ENCODE measurements at places on chromosomes 12 and 14. TPM values are rescaled to one million over a fixed set of nuclear protein-coding genes. Genes with fewer than 3 reads are reported as not detected.
A peak's percentile ranks its signal among the peaks of the same experiment; 100 is the strongest.

DNA sequence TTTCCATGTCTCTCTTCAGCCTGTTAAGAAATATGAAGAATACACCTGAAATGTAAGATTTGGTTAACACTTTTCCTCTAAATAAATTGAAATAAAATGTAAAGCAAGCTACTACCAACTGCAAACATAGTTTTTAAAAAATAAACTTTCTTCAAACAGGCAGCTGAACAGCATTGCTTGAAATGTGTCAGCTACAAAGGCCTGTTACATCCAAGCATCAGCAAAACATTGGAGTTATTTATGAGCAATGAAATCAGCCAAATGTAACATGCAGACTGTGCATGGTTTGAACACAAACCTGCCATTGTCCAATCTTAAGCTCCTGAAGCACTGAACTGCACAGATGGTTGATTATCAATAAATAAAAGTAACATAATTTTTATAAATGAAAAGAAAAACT, 291.3 kb downstream of the ACSS3 start:
- H3K4me1 ChIP-seq: no peaks in the 10 kb centered on the region
- H3K36me3 ChIP-seq: no peaks in the 10 kb centered on the region
- DNase-seq: no peak

DNA sequence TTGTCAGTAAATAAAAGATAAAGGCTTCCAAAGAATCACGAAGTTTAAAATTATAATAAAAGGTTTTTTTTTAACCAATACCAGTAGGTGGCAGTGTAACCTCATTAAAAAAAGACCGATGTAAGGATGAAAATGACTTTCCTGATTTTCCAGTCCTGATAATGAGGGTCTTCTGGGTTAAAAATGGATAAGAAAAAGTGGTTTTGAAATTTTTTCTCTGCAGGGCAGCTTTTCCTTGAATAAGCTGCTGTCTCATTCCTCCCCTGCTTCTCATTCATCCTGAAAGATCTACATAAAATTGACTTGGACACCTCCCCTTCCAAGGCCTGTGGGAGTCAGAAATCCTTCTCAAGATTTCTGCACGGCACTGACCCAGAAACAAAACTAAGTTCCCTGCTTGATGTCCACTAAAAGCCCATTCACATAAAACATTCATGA, 58.9 kb upstream of the FBXO33 start:
- DNase-seq: no peak
- H3K4me3 ChIP-seq: no peak overlapping the region
- no peaks in the 10 kb centered on the region for H3K4me1 ChIP-seq
- no peak overlapping the region for H3K27ac ChIP-seq
- no peaks in the 10 kb centered on the region for H3K27me3 ChIP-seq
- no peaks in the 10 kb centered on the region for H3K36me3 ChIP-seq

DNA sequence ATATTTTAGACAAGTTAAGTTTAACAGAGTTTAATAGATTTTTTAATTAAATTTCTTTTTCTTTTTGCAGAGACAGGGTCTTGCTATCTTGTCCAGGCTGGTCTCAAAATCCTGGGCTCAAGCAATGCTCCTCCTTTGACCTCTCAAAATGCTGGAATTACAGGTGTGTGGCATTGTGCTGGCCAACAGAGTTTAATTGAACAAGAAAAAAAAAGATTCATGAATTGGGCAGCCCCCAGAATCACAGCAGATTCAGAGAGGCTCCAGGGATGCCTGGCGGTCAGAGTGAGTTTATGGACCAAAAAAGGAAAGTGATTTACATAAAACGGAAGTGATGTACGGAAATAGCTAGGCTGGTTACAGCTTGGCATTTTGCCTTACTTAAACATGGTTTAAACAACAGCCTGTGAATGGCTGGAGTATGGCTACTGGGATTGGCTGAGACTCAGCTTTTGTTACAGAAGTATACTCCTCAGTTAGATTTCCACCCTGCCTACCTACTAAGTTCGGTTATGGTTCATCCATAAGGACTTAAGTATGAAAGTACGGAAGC, 14.5 kb upstream of the TESPA1 start:
- H3K36me3 ChIP-seq: no peaks in the 10 kb centered on the region
- no peaks in the 10 kb centered on the region for H3K4me1 ChIP-seq
- no peaks in the 10 kb centered on the region for H3K27me3 ChIP-seq
- no peak for DNase-seq
- no peak overlapping the region for H3K27ac ChIP-seq
- no peak overlapping the region for H3K4me3 ChIP-seq

GRCh38 chr12:39685854-39686657, 66.5 kb upstream of the ABCD2 start:
- H3K27ac ChIP-seq: no peak overlapping the region
- no peaks in the 10 kb centered on the region for H3K27me3 ChIP-seq
- DNase-seq: no peak
- H3K36me3 ChIP-seq: no peaks in the 10 kb centered on the region

GRCh38 chr12:123344086-123344485, 20.6 kb downstream of the SBNO1 start:
- H3K36me3 ChIP-seq: peaks cover 5% of the 10 kb centered on the region
- H3K27ac ChIP-seq: no peak overlapping the region
- no peak for DNase-seq
- peaks cover 3% of the 10 kb centered on the region for H3K4me1 ChIP-seq
- no peaks in the 10 kb centered on the region for H3K27me3 ChIP-seq

DNA sequence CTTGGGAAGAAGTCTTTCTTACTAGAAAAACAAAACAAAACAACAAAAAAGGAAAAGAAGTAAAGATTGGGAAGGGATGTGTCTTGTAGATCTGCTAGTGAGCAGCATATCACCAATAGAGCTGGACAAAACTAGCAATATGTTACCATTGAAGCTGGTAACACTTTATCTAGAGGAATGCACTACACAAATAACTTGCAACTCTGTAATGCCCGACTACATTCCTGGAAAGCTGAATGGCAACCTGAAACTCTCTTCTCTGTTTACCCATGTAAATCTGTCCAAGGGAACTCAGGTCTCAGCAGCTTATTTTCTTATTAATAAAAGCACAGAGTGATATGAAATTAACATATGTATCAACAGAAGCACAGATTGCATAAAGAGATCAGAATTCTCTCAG, 624.4 kb downstream of the KCNH5 start:
- no peak overlapping the region for H3K27ac ChIP-seq
- peaks cover 2% of the 10 kb centered on the region for H3K27me3 ChIP-seq
- DNase-seq: no peak
- no peak overlapping the region for H3K4me3 ChIP-seq

DNA sequence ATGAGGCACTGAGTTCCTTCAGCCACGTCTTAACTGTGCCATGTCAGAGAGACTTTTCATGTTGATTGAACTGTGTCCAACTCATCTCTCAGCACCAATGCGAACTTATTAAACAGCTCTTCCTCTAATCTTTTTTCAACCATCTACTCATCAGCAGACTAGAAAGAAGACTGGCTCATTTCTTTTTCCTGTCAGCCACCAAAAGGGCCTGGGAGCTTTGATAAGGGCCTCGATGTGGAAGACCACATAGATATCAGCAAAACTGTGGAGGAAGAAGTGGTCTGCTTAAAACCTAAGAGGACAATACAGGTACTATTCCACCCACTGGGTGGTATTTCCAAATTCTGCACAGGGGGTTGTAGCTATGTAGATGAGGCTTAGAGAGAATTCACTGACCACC, 3.6 kb upstream of the PLXNC1 start:
- DNase-seq: no peak
- peaks cover 6% of the 10 kb centered on the region for H3K27me3 ChIP-seq
- H3K4me3 ChIP-seq: no peak overlapping the region
- no peaks in the 10 kb centered on the region for H3K36me3 ChIP-seq
- no peak overlapping the region for H3K27ac ChIP-seq

NAV3 gene
- 4.2 TPM for total RNA-seq

IFNG-AS1 gene
- total RNA-seq: not detected

NPFF gene
- not detected for total RNA-seq

DNA sequence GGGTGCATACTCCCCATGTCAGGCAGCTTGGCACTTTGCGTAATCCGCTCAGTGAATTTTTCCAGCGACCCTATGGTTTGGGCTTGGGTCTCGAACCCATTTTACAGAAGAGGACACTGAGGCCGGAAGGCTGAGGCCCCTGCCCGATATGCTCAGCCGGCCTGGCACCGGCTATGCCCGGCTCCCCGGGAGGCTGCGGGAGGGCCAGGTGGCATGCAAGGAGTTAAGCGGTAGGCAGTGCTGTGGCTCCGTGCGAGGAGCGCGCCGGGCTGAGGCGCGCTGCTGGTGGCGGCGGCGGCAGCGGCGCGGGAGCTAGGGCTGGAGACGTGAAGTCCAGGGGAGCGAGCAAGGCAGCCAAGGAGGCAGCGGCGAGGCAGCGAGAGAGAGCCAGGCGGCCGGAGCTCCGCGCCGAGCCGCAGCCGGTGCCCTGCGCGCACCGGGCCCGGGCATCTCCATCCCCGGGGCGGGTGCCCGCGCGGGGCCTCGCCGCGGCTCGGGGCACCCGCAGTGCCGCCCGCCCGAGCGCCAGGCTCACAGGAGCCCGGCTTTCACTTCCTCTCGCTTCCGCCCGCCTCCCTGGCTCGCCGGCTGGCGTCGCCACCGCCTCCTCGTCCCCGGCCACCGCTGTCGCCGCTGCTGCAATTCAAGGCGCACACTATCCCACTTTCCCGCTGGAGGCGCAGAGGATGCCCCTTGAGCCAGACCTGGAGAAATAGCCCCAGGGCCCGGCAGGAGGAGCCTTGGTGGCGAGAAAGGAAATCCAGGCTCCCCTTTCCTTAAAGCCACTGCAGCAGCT, at the start of gene WSCD2:
WSCD2 (plus strand) TSS at position 272 of the 796 bp plus-strand sequence. CDS start 66,545 bp downstream, outside the sequence.
- H3K27me3 ChIP-seq: no peaks in the 10 kb centered on the region
- H3K27ac ChIP-seq: no peak within 1 kb of the TSS
- H3K4me3 ChIP-seq: peak within 1 kb of the TSS; percentile 46
- peak; percentile 54 for DNase-seq
- no peaks in the 10 kb centered on the region for H3K4me1 ChIP-seq

- no peak overlapping the region for H3K4me3 ChIP-seq
- DNase-seq: no peak
- peaks cover 10% of the 10 kb centered on the region for H3K4me1 ChIP-seq
Observed at GRCh38 chr12:1603269-1603993, 9.1 kb upstream of the FBXL14 start.

DNA sequence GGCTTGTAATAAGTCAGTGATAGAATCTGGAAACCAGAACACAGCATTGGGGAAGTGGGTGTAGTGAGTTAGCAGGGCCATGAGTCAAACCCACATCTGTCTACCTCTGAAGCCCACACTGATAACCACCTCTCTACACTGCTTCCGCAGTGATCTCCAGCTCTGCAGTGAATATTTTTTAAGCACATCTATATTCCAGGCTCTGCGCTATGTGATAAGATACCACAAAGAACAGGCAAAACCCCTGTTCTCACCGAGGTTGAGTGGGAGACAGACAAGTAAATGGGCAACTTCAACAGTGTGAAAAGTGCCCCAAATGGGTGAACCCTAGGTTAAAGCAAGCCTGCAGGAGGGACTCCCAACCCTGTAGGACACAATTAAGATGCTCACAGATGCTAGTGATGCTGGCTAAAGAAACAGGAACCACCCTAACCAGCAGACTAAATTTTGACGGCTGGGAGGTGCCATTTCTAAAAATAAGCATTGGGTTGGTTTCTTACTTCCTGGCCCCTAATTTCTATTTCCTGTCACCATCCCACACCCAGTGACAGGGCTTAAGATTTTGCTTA, 375.0 kb downstream of the DPF3 start:
- H3K4me1 ChIP-seq: peaks cover 2% of the 10 kb centered on the region
- no peak overlapping the region for H3K4me3 ChIP-seq
- H3K27ac ChIP-seq: no peak overlapping the region
- no peaks in the 10 kb centered on the region for H3K27me3 ChIP-seq
- H3K36me3 ChIP-seq: no peaks in the 10 kb centered on the region
- no peak for DNase-seq

GRCh38 chr14:101184572-101184971, 281.1 kb upstream of the RTL1 start:
- no peaks in the 10 kb centered on the region for H3K36me3 ChIP-seq
- no peaks in the 10 kb centered on the region for H3K4me1 ChIP-seq
- DNase-seq: no peak
- H3K27ac ChIP-seq: no peak overlapping the region
- H3K4me3 ChIP-seq: no peak overlapping the region

SDR9C7 gene
- total RNA-seq: 0.97 TPM

DNA sequence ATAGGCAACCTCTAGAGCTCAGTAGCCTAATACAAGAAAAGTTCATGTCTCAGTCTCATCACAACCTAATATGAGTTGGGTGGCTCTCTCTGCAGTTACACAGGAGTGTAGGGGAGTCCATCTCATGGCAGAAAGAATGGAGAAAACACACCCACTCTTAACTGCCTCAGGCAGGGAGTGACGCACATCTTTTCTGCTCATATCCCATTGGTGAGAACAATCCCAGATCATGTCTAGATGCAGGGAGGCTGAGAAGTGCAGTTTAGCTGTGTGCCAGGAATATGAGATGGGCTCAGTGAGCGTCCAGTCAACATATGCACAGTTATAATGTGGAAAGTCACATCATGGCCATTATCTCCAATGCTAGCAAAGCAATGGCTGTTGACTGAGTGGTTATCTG, 59.3 kb upstream of the KCNA5 start:
- no peaks in the 10 kb centered on the region for H3K4me1 ChIP-seq
- no peaks in the 10 kb centered on the region for H3K36me3 ChIP-seq
- DNase-seq: no peak
- H3K27ac ChIP-seq: no peak overlapping the region
- peaks cover 31% of the 10 kb centered on the region for H3K27me3 ChIP-seq

MGAT4C gene
- total RNA-seq: not detected

DNA sequence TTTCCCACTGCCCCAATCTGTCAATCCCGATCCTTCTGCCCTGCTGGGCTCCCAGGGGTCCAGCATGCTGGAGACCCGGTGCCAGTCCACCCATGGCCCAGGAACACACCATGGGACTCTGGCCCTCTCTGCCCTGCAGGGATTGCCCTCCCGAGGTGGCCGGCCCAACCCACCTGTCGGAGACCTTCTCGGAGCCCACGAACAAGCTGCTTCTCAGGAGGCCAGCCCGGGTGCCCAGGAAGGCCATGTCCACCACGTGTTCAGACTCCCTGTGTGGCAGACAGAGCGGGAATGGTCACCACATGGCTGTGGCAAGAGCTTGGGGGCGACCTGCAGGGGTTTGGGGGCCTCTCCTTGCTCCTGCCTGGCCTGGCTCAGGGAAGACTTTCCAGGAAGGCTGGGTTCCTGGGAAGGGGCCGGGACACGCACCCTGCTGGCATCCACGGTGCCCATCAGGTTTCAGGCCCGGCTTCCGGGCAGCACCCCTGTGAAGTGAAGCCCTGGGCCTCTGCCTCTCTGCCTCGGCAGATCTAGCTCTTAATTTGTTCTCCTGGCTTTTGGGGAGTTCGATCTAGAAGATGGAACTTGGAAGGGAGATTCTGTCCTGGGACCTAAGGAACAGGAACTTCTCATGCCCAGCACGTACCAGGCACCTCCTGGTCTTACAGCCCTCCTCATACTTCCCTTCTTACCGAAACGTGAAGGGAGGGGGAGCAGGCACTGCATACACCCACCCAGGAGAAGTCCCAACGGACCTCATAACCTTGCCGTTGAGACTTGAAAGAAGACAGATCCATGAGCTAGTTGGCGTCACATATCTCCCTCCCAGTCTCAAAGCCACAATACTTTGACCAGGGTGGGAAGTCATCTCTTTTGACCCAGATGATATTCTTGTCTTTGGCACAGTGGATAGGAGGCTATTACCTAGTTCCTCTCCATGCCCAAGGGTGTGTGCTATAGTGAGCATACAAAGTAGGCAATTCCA, 26.3 kb downstream of the LRTM2 start:
- peaks cover 2% of the 10 kb centered on the region for H3K27me3 ChIP-seq
- no peaks in the 10 kb centered on the region for H3K36me3 ChIP-seq
- H3K4me3 ChIP-seq: no peak overlapping the region
- no peaks in the 10 kb centered on the region for H3K4me1 ChIP-seq
- no peak overlapping the region for H3K27ac ChIP-seq

Data from psoas muscle (tissue), 8 donors.